ENCODE measurements at places on chromosomes 5 and 9.

DNA sequence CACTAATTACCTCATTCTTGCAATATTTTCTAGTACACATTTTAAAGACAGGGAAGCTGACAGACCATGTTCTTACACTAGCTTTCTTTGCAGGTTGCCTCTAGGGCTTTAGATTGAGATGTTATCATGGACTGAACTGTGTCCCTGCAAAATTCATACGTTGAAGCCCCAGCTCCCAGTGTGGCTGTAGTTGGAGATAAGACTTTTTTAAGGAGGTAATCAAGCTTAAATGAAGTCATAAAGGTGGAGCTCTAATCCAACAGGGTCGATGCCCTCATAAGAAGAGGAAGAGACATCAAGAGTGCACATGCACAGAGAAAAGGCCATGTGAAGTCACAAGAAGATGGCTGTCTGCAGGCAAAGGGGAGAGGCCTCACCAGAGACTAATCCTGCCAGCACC lies 471.2 kb upstream of the ACTBL2 start:
- no peak for DNase-seq

DNA sequence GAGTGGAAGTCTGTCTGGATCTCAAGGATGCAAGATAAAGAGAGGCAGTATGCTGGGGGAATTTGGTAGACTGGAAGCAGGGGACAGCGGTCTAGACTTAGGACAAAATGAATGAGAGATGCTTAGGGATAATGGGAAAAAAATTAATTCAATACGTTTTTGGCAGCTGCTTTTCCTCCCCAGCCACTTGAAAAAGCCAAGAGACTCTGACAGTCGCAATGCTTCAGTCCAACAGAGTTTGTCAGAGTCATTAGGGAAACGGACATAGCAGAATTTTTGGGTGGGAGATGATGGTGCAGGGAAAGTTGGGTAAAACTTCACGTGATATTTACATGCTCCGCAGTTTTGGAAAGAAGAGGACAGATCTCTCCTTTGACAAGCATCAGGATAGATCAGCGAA lies 129.7 kb downstream of the GOLPH3 start:
- DNase-seq: no peak

DNA sequence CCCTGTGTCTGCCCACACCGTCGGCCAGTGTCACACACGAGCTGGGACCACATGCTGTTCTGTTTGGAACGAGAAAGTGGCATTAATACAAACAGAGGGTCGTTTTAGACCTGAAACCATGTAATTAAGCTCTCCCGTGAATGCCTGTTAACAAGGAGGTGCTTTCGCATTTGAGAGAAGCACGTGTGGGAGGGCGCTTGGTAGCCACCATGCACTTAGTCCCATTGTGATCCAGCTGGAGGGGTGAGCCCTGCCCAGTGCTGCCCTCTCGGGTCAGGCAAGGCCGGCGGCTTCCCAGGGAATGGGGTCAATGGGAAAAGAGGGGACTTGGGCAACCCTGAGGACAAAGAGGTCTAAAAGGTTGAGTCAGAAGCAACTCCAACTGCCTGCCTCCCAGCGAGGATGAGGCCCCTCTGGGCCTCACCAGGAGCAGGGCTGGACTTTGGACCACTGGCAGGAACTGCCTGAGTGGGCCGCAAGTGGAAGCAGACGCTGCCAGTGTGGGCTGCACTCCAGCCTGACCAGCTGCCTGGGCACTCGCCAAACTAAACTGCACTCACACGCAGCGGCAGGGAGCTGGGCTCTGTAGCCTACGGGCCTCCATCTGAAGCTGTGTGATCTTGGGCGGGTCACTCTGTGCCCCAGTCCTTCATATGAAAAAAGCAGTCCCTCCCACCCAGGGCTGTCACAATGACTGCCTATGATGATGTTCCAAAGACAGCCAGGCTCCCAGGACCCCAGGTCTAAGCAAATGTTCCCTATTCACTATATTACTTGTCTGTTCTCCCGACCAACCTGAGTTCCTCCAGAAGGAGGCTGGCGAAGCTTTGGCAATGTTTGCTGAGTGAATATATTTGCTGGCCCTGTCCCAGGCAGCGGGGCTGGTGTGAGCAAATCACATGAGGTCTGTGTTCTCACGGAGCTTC lies 195.7 kb downstream of the CDK5RAP2 start:
- no peak for DNase-seq

DNA sequence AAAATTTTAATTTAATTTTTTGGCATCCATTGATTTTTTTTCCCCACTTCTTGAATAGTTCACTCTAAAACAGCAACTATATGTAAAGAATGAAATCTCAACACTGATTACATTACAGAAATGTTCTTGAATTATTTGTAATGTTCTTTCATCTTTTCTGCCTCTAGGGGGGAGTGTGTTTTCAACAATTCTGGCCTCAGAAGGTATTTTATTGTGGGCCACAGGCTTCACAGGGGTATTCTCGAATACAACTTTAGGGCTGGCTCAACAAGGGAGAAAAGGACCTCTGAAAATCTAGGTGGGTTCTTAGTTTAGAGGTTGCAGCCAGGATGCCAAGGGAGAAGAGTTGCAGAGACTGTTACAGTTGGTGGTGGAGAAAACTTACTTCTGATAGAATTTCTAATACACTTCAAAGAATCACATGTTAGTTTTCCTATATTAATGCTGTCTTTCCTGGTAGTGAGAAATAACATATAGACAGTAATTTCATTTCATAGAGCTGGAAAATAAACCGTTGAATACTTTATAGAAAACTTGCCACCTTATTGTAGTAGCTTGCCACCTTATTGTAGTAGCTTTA lies 3.6 kb upstream of the NPR3 start:
- no peak for DNase-seq

- DNase-seq: no peak
These were observed 23.9 kb downstream of the DCANP1 start for GRCh38 chr5:135423146-135423845.

- DNase-seq: no peak
These were observed 5.5 kb downstream of the CSF1R start for GRCh38 chr5:150080696-150081435.

GRCh38 chr9:134501761-134502265 lies 139.8 kb upstream of the COL5A1 start:
- DNase-seq: no peak

Data from stimulated activated CD4-positive, alpha-beta T cell treated with anti-CD3 and anti-CD28 coated beads, Interleukin-2, amount 100 ng/mL, for 24 hours (primary cell).